ENCODE measurements at places on chromosomes 11 and 22.

DNA sequence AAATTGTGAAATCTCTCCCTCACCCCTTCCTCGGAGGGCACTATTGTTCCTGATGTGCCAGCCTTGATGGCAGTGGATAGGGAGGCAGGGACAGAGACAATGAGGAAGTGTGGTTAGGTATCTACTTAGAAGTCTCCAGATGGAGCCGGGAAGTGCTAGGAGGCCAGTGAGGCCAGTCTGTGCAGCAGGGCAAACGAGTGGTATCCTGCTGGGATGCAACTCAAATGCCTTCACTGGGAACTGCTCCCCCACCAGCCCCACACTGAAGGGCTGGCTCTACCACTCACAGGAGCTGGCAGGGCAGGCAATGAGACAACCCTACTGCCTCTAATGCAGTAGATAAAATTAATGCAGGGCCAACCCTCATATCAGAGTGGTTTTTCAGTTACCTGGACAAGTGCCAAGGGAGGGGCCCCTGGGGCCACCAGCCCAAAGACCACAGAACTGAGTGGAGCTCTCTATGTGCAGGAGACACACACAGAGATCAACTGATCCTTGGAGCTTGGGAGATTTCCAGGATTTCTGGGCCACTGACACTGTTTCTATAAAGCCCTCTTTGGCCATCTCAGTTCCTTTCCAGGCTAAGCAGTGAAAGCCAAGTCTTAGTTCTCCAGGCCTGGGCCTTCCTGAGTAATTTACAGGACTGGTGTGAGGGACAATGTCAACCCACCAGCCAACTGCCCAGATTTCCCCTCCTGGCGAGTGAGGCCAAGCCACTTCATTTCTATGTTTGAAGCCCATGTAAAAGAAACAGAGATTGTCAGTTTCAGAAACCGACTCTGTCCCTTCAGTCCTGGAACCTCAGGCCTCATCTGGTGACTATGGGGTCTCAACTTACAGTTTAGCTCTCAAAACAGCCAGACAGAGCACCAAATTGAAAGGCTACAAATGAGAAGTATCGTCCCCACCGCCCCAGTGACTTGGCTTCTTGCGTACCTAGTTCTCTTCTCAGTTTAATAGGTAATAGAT lies 4.1 kb downstream of the MIF start:
- DNase-seq, result no peak

GRCh38 chr11:133934599-133935550 lies 21.9 kb downstream of the IGSF9B start:
- no peak for DNase-seq

DNA sequence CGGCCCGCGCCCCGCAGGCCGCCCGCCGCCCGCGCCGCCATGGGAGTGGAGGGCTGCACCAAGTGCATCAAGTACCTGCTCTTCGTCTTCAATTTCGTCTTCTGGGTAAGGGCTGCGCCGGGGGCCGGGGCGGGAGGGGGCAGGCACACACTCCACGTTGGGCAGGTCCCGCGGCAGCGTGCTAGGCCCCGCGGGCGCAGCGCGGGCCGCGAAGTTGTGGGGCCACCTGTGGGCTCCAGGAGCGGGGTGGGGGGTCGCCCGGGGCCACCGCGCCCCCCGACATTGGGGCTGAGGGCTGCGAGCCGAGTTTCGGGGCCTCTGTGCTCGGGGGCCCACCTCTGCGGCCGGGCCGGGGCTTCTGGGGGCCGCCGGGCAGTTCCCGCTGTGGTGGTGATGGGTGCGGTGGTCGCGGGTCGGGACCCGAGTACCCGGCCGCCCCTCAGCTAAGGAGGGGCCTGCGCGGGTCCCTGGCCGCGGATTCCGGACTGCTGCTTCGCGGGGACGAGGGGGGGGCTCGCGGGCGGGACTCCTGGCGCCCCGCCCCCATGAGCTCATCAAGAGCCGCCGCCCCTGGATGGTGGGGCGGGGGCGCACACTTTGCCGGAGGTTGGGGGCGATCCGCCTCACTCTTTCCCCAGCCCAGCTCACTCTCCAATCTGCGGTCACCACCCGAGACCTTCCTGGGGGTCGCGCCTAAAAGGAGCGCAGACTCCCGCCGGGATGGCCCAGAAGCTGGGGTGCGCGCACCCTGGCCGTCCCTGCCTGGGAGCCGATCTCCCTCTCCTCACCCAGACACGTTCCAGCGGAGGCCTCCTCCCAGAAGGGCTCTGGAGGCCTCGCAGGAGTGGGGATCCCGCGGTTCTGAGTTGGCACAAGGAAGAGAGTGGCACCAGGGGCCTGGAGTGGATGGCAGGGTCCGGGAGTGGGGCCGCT lies 667 bp downstream of the CD81 start:
- DNase-seq, result peak; percentile 71

DNA sequence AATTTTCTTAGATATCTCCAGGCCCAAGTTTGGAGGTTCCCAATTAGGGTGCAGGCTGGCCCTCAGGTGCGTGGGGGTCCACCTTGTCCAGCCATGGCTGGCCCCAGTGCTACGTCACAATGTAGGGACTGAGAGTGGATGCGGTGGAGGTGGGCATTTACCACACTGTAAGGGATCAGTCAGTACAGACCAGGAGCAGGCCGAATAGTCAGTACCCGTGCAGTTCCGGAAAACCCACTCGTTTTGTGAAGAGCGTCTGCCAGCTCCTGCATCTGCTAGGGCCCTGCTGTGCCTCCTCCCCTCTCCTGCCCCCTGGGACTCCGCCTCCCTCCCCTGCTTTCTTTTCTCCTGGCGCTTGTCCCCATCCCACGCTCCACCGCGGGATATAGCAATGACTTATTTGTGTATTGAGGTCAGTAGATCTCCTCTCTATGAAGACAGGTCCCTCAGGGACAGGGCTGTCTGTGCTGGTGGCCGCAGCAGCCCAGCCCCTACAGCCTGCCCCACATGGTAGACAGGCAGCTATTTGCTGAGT lies 50.4 kb upstream of the SEPTIN5 start:
- no peak for DNase-seq

- DNase-seq, result no peak
Observed at GRCh38 chr22:27307545-27308247, 493.9 kb downstream of the MN1 start.

GRCh38 chr22:26053737-26054316 lies 115.4 kb upstream of the SEZ6L start:
- no peak for DNase-seq

- no peak for DNase-seq
Observed at GRCh38 chr11:2989551-2989950, 2.6 kb downstream of the NAP1L4 start.

- no peak for DNase-seq
Observed at GRCh38 chr11:78034623-78035022, 11.5 kb upstream of the KCTD14 start.

GRCh38 chr11:3686751-3687150 lies 15.6 kb upstream of the CHRNA10 start:
- no peak for DNase-seq

DNA sequence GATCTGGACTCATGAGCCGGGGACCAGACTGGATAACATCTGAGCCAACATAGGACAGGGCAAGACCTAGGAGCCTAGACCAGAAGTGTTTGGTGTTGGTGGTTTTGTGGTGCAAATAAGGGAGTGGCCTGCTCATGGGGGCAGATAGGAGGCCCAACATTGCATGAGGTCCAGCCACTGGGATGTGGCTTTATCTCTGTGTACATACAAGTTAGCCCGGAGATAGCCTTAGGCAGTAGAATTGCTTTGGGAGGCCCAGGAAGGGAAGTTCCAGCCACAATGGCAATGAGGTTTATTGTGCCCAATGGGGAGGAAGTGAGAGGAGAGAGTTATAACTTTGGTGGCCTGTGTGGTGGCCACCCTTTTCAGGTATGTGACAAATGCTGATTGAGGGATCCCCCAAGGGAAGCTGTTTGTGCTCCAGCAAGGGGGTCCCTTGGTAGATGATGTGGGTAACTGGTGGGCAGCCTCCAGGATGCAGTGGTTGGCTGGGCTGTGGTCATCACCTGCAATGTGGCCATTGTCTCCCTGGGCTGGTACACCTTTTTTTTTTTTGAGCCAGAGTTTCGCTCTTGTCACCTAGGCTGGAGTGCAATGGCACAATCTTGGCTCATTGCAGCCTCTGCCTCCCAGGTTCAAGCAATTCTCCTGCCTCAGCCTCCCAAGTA lies 6.4 kb downstream of the LMO2 start:
- no peak for DNase-seq

DNA sequence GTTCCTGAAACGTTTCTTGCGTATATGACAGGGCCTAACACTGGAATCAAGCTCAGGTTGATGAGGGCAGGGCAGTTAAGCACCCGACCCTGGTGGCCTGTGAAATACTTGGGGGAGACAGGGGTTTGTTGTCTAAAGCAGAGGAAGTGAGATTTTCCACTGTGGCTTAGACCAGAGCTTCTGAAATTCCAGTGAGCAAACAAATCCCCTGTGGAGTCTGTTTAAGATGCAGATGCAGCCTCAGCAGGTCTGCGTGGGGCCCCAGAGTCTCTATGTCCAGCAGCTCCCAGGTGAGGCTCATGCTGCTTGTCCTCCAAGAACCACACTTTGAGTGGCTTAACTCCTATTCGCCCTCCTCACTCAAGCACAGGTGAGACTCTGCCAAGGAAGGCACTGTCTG lies 39.1 kb upstream of the PRAME start:
- DNase-seq, result peak; percentile 16

DNA sequence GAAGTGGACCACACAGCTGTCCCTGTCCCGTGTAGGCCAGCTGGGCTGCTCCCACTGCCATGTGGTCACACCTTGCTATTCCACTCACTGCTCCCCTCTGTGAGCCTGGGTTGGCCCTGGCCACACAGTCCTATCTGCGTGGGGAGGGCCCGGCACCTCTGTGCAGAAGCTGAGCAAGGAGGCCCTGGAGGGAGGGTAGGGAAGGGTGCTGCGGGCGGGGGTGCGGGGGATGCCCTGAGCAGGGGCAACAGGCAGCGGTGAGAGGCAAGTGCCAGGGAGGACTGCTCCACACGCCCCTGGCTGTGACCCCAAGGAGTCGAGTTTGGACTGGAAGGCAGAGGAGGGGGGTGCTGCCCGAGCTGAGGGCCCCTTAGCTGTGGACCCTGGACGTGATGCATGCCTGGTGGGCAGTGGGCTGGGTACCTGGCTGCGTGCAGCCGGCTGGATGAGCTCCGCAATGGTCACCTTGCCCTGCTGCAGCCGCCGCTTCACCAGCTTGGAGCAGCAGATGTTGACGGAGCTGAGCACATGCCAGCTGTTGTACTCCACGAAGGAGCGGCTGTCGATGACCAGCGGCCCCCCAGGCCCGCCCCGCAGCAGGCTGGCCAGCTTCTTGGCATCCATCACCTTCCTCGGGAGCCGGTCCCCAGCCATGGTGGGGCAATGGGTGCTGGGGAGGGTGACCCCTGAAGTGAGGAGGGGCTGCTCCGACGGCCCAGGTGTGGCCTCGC lies 6.7 kb downstream of the DUSP8 start:
- DNase-seq, result peak; percentile 51

GRCh38 chr11:75582895-75583717 lies 21.1 kb downstream of the SERPINH1 start:
- peak; percentile 89 for DNase-seq

- DNase-seq, result no peak
Observed at GRCh38 chr11:21604564-21604963, 588.3 kb upstream of the ANO5 start.

- no peak for DNase-seq
Observed at GRCh38 chr11:45368697-45369096, 82.6 kb upstream of the SYT13 start.

GRCh38 chr11:85749287-85749834 lies 61.6 kb downstream of the SYTL2 start:
- DNase-seq, result no peak

DNA sequence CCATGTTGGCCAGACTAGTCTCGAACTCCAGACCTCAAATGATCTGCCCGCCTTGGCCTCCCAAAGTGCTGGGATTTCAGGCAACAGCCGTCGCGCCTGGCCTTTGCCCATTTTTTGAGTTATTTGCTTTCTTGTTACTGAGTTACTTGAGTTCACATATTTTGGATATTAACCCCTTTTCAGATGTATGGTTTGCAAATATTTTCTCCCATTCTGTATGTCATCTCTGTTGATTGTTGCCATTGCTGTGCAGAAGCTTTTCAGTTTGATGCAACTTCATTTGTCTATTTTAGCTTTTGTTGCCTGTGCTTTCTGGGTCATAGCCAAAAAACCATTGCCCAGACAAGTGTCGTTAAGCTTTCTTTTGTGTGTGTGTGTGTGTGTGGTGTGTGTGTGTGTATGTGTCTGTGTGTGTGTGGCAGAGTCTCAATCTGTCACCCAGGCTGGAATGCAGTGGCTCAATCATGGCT lies 6.8 kb downstream of the TSGA10IP start:
- DNase-seq, result no peak

DNA sequence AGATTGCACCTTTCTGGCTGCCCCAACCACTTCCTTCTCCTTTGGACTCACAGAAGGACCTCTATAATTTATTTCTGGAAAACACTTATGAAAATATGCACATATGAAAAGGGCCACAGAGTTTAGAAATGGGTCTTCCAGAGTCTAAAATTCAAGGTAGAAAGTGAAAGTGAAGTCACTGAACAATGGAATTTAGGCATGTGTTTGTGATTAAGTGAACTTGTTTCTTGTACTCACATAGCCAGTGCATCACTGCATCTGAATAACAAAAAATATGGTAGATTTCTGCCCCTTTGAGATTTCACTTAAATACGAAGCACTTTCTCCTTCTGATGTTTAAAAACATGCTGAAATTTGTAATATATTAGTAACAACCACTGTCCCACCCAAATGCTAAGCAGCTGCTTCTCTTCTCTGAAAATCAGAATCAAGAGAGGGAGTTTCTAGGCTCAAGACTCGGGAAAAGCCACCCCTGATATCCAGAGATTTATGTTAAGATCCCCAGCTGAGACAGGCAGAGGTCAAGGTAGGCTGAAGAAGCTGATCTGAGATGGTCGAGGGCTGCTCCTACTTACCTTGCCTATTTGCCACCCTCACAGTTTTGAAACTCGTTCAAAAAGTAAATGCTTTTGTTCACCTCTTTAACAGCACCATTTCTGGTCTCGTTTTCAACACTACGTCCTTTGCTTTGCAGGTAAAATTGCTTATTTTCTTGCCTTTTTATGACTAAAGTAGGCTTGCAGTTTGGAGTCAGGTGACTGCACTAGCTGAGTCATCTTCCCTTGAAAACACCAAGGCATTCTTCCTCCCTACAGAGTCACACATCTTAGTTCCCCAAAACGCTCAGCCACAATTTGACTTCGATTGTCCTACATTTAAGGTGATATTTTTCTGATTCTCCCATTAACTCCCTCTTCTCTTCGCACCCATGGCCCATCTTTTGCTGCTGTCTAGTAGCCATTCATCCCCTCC lies at the start of gene XKR3:
Gene XKR3 (minus strand): TSS at position 696 of the 972 bp plus-strand sequence. CDS start 17,338 bp downstream, outside the sequence.
- no peak for DNase-seq

- DNase-seq, result peak; percentile 89
Observed at GRCh38 chr22:45284705-45285262, at the start of gene UPK3A. Gene UPK3A, plus strand, starts transcription at chr22:45284949. Its CDS starts 65 bp downstream, at chr22:45285014.

- DNase-seq, result no peak
Observed at GRCh38 chr22:50146439-50147238, 23.9 kb upstream of the PANX2 start.
